ENCODE measurements at places on chromosomes 5 and 9. TPM values are rescaled to one million over a fixed set of nuclear protein-coding genes. Genes with fewer than 3 reads are reported as not detected.

- peaks cover 80% of the 10 kb centered on the region for H3K4me1 ChIP-seq
- no peak for DNase-seq
- no peaks in the 10 kb centered on the region for H3K27me3 ChIP-seq
- H3K27ac ChIP-seq, result peak overlapping the region; percentile 98
- H3K36me3 ChIP-seq, result no peaks in the 10 kb centered on the region
Observed at GRCh38 chr9:38025166-38025565, 43.9 kb downstream of the SHB start.

- peaks cover 38% of the 10 kb centered on the region for H3K27me3 ChIP-seq
- H3K4me3 ChIP-seq, result no peak overlapping the region
- no peak overlapping the region for H3K27ac ChIP-seq
- no peak for DNase-seq
- no peaks in the 10 kb centered on the region for H3K36me3 ChIP-seq
- H3K4me1 ChIP-seq, result peaks cover 10% of the 10 kb centered on the region
Observed at GRCh38 chr9:98654247-98654646, 54.5 kb downstream of the GABBR2 start.

DNA sequence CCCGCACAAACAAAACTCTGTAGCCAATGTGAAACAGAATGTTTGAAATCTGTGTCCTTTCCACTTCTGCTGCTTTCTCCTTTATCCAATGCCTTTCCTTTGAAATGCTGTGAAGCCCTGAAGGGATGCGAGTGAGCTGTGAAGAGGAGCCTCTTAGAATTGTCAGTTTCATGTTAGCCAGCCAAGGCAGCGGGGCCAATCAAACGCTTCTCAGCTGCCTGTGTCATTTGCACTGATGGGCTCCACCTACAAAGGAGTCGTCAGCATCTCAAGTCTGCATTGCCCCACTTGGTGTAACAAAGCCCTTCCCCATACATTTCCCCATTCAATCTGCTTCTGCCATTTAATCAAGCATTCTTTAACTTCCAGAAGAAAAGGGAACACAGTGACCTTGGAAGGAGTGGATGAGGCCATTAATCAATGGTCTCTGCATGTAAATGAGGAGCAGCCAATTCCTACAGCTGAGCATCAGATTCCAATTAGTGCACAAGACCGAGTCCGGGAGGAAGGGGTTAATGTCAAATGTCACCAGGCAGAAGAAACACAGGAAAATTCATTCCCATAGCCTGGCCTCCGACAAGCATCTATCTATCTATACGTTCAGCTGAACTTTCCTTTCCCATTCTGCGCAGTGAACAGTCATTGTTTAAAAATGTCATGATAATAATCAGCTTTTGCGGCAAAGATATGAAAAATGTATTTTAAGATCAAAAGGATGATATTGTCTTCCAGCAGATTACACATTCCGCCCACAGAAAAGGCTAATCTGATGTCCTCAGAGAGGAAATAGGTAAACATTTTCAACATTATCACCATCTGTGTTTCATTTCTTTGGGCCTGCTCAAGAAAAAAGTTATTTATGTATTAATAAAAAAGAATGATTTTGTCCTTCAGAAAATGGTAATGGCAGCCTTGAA, 154.6 kb downstream of the FSTL4 start:
- H3K36me3 ChIP-seq, result no peaks in the 10 kb centered on the region
- no peak overlapping the region for H3K4me3 ChIP-seq
- peaks cover 4% of the 10 kb centered on the region for H3K4me1 ChIP-seq
- no peak for DNase-seq

DNA sequence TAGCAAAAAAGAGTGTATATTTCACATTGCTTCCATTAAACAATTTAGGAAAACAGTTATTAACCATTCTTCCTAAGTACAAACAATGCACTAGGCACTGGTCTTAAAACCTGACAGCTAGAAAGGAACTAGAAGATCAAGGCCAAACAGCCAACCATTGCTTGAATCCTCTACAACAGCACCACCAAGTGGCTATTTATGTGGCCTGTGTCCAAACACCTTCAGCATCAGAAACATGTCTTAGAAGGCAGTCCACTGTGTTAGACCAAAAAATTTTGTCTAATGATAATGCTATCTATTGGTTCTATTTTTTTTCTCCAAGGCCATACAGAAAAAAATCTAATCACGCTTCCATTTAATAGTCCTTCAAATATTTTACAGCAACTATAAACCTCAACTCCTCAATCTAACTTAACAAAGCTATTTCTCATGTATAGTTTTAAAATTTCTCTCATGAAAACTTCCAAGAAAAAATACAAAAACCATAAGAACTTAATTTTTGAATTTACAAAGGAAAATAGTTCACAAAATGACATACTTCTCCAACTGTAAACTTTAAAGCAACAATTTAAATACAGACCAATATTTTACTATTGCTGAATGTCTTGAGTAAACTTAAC, 36.1 kb downstream of the CAAP1 start:
- no peaks in the 10 kb centered on the region for H3K4me1 ChIP-seq
- no peaks in the 10 kb centered on the region for H3K27me3 ChIP-seq
- H3K36me3 ChIP-seq, result peaks cover 13% of the 10 kb centered on the region

DNA sequence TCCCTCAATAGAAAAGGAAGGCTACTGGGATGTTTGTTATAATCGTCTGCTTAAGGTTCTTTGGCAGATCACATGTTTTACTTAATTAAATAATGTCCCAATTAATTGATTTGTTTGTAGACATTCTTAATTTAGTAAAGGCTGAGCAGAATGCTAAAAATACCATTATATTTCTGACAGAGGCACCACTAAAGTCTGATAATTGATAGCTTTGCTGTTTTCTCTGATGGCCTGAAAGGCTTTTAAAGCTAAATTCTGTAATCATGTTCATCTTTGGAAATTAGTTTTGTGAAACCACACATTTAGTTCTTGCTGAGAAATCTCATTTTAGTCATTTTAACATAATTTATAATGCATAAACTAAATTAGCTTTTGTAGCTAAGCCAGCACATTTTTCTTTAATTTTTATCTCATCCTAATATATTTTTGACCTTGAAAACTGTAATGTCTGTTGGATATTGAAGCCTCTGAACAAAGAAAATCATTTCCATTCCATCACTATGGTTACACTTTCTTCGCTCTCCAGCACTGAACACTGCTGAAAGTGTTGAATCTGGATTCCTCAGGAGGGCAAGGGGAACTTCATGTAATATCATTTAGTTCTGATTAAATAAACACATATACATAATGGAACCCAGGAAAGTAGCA, 329.4 kb downstream of the ELAVL2 start:
- DNase-seq, result no peak
- peaks cover 21% of the 10 kb centered on the region for H3K27me3 ChIP-seq
- no peaks in the 10 kb centered on the region for H3K36me3 ChIP-seq
- H3K4me1 ChIP-seq, result no peaks in the 10 kb centered on the region
- no peak overlapping the region for H3K27ac ChIP-seq
- H3K4me3 ChIP-seq, result no peak overlapping the region

The CCL27 gene
- total RNA-seq, result not detected

The TMEM252 gene
- total RNA-seq, result not detected

The PDGFRB gene
- total RNA-seq, result 499 TPM

Data from chondrocyte (in vitro differentiated cells).